ENCODE measurements at places on chromosomes 7 and 10.

- DNase-seq = no peak
These were observed 102.6 kb downstream of the RGS10 start for GRCh38 chr10:119439922-119440321.

DNA sequence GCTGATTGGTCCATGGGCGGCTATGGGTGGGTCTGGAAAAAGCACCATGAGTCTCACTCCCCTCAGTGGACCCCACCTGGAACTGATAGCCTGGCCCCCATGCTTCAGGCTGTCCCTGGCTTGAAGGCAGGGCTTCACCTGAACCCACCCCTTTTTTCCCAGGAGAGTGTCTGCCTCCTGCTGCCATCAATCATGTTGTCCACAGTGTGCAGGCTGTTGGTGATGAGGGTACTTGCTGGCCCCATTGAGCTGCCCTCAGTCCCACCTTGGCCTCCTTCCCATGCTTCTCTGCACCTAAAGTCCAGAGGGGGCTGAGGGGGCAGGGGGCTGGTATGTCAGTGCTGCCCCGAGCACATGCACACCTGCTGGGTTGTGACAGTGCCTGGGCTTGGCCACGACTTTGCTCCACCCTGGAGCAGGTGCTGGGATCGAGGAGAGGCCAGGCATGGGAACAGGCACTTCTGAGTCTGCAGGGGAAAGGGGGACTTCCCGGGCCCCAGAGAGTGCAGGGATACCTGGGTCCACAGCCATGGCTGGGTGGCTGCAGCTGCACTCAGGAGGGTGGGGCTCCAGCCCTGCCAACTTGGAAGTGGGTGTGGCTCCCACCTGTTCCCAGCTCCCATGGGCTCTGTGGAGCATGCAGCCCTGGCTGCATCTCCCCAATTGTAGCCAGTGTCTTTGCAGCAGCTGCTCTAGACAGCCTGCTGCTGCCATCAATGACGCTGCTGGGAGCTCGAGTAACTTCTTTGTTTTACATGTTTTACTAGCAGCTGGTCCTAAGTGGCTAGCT is 56.9 kb downstream of the ADK start:
- DNase-seq = no peak

GRCh38 chr10:55078121-55078520 is 277.1 kb upstream of the PCDH15 start:
- no peak for DNase-seq

DNA sequence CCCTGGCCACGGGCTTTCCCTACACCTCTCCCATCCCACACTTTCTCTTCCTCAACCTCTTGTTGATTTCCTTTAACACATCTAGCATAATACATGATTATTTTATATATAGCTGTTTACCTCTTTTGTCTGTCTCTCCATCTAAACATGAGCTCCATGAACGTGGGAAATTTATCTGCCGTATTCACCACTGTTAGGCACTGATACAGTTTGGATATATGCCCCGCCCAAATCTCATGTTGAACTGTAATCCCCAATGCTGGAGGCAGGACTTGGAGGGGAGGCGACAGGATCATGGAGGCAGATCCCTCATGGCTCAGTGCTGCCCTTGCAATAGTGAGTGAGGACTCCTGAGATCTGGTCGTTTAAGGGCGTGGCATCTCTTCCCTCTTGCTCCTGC is 5.7 kb downstream of the CYTH3 start:
- no peak for DNase-seq

DNA sequence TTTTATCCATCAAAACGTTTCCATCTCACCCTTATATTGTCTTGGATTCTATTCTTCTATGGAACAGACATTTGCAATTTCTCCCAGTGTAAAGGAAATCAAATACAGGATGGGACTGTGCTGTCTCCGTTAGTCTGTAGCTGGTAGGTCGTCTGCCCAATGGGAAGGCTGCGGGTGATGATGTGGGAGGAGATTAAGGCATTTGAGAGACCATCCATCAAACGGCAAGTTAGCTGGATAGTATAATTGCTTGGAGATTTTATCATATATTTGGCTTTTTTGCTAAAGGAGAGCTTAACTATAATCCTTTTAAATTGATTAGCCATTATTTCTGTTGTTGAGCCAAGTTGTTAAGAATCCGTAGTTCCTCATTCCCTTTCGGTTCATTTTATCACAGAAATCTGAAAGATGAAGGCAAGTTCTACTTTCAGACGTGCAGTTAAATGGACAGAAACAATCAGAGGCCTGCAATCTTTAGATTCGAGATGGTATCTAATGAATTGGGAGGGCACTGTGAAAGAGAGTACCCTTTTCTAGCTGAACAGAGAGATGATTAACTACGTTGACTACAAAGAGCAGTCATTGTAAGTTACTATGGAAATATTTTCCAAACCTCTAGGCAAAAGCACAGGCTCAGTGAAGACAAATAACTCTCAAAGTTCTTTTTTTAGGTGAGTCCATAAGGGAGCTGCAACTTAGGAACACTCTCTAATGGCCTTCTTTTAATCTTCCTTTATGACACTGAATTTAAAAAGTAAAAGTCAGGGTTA is 253.3 kb upstream of the KIAA1217 start:
- DNase-seq = no peak

GRCh38 chr10:86160890-86161585 is 205.6 kb downstream of the GRID1 start:
- no peak for DNase-seq

- no peak for DNase-seq
These were observed 814.9 kb upstream of the C7orf33 start for GRCh38 chr7:147775516-147776284.

DNA sequence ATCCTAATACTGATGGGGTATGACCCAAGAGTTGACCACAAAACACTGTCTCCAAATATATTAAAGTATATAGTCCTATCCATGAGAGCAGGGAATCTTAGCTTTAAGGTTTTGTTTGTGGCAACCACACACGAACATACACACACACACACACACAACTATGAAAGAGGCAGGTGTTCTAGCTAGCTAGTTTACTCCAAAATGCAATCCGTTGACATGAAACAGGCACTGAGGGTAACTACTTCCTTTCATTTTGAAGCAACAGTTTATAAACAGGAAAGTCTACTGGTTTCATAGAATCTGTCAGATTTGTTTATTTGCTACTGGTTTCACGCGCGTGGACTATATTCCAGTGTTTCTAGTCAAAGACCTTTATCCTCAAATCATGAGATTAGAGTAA is 14.8 kb downstream of the HTR5A start:
- DNase-seq = no peak

- no peak for DNase-seq
These were observed 17.7 kb upstream of the NRP1 start for GRCh38 chr10:33352175-33352574.

DNA sequence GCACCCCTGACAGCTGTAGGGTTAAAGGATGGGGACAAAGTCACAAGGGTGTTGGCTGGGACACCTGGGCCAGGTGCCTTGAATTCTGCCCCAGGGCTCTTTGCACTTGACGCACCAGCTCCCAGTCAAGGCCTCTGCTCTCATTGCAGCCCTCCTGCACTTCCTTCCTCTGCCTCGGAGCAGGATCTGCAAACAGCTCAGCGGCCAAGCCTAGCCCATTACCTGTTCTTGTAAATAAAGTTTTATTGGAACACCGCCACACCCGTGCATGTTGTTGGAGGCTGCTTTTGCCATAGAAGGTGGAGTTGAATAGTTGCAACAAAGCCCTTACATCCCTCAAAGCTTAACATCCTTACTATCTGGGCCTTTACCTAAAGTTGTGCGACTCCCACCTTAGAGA is 483.8 kb upstream of the FOXK1 start:
- DNase-seq = no peak

GRCh38 chr7:102125127-102125596 is 161.5 kb upstream of the SH2B2 start:
- DNase-seq = no peak

- peak; percentile 80 for DNase-seq
These were observed 9.0 kb upstream of the TACR2 start for GRCh38 chr10:69425511-69426298.

DNA sequence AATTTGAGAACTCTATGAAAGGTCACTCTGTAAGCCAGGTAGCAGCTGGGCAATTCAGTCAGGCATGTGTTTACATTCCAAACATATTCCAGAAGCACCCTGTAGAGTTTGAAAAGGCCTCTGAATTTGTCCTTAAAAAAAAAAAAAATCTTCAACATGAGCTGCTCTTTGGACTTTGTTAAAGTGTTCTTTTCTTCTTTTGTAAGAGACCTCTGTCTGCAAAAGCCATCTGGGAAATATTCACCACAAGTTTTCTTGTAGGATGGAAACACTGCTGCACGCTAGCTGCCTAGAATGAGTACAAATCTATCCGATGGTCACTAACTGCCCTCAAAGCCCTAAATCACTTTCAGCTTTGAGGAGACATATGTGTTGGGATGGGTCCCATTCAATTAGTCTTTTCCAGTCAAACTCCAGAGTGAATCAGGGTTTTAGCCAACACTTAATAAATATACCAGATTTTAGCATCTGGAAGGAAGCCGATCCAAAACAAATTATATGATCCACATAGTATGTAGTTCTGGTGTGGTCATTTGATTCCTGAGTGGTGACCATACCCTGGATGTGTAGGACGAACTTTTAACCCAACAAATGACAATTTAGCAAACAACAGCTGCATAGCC is 85.9 kb downstream of the CD36 start:
- DNase-seq = no peak

- DNase-seq = no peak
These were observed 61.5 kb upstream of the TM9SF3 start for GRCh38 chr10:96648297-96648696.

DNA sequence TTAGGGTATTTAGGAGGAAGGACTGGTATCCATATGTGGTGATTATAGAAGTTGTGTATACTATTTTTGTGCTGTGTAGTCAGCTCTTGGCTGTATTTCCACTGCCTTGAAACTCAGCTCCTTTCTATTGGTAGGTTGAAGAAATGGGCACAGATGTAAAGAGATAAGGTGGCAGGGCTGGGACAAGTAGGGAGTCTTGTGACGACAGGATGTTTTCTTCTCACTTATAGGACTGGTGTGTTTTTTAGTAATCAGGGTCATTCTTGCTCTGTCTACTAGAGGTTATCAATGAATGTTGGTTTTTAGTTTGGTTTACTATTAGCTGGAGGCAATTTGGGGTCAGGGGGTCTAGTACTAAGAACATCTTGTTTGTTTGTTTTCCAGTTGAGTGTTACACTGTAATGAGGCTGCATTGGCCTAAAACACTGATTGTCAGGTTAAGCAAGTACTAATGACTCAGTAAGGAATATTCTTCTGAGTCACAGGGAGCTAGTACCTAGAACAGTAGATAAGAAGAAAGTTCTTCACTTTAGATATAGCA is 11.8 kb downstream of the UBN2 start:
- no peak for DNase-seq

DNA sequence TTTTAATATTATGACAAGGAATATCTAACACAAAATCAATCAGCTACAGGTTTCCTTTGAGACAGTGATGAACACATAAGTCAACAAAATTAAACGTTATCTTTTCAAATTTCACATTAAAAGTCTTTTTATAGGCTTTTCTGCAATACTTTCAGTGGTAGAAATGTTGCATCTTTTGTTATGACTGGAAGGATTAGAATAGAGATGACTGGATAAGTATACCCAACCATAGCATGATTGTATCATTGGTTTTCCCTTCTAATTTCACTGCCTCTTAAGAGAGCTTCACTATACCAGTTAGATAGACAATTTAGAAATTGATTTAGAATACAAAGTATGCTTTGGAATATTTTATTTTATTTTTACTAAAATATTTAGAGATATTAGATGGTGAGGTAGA is 273.9 kb downstream of the PHF14 start:
- DNase-seq = no peak

GRCh38 chr7:121901026-121901425 is 28.1 kb downstream of the PTPRZ1 start:
- no peak for DNase-seq

GRCh38 chr10:46329690-46330016 is 42.9 kb downstream of the ANTXRL start:
- no peak for DNase-seq

- peak; percentile 27 for DNase-seq
These were observed 44.1 kb downstream of the SFTPD start for GRCh38 chr10:79904671-79905321.

DNA sequence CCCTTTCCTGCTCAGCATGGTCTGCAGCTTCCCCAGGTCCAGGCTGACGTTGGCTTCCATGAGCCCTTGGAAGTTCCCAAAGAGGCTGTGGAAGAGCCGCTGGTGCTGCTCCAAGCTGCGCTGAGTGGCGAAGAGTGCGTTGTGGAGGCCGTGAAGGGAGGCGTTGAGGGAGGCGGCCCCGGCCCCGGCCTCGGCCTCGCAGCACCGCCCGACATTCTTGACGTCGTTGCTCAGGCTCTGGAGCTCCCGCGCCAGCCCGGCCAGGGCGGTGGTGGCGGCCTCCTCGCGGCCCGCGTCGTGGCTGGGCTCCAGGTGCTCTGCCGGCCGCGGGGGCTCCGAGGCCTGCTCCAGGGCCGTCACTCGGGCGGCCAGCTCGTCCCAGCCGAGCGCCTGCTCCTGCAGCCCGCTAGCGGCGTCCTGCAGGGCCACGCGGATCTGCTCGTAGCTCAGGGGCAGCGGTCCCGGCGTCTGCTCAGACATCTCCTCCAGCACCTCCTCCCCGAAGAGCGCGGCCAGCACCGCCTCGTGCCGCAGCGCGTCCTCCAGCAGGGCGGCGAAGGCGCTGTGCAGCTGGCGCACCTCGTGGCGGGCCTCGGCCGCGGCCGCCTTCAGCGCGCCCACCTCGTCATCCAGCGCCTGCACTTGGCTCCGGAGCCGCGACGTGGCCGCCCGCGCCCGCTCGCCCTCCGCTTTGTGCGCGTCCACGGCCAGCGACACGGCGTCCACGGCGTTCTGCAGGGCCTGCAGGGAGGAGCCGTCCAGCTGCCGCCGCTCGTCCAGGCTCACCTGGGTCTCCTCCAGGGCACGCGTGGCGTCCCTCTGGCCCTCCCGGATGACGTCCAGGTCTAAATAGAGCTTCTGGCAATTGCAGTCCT is 14.7 kb downstream of the MMRN2 start:
- no peak for DNase-seq

- no peak for DNase-seq
These were observed 42.1 kb downstream of the TMEM178B start for GRCh38 chr7:141115965-141116364.

DNA sequence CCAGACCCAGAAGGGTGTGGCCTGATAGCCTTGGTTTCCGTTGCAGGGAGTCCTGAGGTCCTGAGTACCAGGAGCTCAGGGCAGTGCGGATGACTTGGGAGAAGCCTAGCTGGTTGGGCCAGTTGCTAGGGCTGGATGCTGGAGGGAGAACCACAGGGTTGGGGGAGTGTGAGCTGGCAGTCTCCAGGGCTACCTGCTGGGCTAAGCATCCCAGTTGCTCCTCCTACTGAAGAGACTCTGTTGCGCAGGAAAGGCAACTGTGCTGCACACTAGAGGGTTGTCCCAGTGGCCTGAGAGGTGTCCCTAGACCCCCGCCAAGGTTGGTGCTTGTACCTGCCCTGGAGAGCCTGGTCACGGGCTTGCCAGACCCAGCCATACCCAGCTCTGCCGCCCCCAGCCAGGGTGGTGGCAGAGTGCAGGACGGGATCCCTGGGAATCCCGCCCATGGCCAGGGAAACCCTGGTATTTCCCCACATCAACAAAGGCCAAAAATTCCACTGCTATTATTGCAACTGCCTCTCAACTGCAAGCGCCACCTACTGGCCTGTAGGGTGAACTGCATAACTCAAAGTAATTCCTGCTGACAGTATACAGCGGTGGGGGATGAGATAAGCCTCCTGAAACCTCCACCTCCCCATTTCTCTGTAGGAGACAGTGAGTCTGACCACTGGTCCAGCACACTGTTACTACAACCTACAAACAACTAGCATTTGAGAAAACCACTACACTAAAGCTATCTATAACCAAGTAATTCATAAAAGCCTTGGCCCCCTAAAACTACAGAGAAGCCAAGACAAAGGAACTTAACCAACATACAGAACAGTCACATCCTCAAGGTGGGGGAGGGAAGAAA is 67.6 kb upstream of the DDC start:
- peak; percentile 48 for DNase-seq

- DNase-seq = no peak
These were observed 76.4 kb downstream of the NEURL1 start for GRCh38 chr10:103569896-103570295.

Measured in CD4-positive, alpha-beta T cell treated with Interleukin-4 for 1 hour (primary cell).